ENCODE measurements at places on chromosomes 2 and 18.

DNA sequence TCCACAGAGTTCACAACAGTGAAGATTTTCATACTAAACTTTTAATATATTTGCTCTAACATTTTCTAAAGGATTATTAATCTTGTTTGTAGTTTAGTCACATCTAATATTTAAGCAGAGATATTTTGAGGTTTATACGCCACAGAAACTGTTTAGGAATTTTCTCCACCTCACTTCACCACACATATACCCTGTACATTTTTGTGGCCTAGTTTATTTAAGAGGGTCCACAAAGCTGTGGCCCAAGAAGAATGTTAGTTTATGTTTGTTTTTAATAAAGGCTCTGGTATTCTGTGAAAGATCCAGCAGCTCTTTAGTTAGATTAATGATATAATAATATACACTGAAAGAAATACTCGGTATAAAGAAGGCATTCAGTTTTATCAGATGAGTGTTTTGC is 132.7 kb upstream of the TTC27 start:
- DNase-seq, result no peak

DNA sequence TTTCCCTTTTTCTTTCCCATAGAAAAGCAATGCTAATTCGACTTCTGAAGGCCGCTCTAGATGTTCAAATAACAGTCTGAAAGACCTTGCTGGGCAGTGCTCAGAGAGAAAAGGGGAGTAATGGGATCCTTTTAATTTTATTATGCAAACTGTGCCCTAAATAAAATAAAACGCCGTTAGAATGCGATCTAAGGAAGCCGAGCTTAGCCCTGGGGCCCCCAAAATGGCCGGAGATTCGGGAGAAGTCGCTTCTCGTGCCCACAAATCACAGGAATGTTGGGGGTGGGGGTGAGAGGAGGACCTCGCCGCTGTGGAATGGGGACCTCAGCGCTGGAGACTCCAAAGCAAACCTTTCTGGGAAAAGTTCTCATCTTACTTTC is 8.4 kb upstream of the POU3F3 start:
- DNase-seq, result no peak

DNA sequence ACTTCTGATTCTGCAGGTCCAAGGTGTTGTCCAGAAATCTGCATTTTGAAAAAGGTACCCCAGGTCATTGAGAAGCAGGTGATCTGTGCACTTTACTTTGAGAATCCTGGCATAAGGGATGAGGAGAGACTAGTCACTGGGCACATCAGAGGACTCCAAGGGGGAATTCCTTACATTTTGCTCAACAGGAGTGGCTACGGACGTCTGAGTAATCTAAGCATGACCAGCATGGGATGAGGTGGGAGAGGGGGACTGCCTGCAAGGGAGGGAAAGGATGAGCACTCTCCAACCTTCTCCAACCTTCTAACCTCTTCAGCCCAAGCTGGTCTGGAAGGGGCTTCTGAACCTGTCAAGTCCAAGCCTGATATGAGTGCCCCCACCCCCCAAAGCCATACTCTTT is 55.5 kb downstream of the MARCHF4 start:
- DNase-seq, result peak; percentile 54

DNA sequence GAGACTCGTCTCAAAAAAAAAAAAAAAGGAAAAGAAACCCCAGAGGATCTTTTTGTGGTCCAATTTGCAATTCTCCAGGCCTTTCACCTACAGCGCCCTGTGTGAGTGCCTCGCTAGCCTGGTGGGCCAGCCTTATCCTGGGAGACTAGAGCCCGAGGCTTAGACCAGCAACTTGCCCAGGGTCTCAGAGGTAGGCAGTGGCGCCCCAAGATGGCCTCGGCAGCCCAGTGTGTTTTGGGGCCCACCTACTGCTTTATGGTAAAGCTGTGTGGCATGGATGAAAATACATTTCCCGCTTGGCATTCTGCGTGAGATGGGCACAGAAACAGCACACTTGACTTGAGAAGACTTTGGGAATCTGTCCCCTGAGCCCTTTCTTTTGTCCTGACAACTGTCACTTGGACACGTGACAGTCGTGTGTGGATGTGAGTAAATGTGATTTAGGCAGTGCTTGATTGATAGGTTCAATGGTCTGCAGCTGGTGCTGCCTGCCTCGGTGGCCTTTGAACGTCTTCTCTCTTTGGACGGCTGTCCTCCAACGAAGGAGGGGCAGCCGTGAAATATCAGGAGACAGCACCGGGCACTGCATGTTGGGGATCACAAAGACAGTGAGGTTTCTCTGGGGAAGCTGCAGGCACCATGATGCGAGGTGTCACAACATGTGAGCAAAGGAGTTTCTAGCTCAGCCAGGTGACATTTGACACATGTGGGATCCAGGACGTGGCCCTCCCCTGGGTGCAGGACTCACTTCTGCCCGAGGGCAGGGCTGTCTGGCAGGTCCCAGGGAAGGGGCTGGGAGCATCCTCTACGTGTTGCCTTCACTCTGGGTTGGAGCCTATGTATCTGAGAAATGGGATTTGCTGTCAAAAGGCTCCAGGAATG is 209.5 kb upstream of the TWIST2 start:
- no peak for DNase-seq

- no peak for DNase-seq
Measured at GRCh38 chr2:99445065-99445464, 44.8 kb downstream of the REV1 start.

DNA sequence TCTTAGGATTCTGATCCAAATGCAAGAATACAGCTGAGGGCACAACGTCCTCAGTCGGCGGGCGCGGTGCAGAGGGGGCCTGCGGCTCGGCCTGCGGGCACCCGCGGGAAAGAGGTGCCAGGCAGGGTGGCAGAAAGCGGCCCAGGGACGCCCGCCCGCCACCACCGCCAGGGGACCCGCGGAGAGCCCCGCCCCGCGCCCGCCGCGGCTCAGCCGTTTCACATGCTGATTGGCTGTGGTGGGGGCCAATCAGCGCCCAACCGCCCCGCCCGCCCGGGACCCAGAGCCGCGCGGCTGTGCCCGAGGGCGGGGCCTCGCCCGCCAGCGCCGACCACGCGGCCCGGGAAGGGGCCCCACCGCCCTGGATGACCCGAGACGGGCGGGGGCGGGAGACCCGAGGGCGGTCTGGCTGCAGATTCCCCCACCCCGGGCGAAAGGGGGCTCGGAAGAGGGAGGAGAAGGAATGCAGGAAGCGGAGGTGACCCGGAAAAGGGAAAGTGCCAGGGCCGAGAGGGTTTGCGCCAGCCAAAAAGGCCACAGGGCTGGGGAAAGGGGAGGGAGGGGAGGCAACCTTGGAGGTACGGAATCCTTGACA is 8.0 kb downstream of the IRS1 start:
- DNase-seq, result peak; percentile 90

GRCh38 chr2:103288696-103289095 is 526.9 kb downstream of the TMEM182 start:
- no peak for DNase-seq
